ENCODE measurements at places on chromosomes 6 and 20.

DNA sequence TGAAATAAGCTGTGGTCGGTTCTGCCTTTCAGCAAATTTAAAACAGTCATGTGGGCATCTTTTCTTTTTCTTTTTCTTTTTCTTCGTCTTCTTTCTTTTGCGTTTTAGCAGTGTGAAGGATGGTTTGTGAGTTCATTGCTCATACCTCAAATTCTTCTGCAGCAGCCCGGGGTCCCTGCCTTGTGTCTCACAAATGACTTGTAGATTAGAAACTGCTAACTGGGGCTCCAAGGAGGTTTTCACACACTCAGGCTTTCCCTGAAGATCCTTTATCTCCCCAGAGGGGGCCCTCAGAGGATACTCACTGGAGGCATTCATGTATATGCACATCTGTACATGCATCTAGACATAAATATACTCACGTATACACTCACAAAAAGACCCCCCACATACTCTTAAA, 1.7 kb downstream of the SMOC2 start:
- no peak for DNase-seq

DNA sequence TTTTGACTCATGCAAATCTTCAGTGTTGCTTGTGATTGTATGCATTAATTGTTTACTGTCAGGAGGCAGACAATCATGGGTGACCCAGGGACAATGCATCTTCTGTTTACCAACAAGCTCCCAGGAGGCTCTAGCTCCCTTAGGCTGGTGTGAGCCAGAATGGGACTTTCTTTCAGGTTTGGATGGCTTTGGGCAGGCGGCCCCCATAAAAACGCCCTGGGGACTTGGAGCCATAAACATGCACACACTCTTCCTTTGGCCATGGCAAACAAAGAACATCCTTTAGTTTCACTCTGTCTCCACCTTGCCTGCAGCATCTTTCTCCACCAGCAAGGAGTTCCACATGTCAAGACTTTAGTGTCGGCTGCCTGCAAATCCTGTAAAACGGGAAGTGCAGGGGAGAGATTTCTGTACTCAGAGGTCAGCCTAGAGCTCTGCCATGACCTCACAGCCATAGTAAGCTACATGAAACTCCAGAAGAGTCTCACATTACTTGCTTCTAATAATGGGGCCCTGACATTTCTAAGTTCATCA, 127.6 kb downstream of the MAP3K7 start:
- no peak for DNase-seq

GRCh38 chr6:43185391-43185985, 3.5 kb downstream of the CUL9 start:
- no peak for DNase-seq

DNA sequence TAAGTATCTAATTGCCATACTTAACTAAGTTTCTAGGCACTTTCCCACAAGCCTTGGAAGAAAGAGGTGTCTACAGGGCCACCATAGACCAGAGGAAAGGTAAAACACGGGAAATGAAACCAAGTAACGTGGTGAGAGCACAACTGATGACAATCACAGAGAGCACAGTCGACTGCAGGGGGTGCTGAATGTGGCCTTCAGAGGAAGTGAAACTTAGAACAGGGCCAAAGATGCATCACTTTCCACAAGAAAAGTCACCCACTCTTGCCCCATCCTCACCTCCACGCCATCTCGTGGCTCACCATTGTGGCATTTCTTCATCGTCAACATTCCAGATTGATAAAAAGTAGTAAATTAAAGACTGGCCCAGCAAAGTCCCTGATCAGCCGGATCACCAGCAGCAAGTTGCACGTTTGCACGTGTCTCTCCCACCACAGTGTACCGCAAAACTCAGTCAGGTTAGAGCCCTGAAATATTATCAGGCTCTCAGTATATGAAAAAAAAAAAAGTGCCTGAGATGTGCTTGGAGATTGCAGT, 31.4 kb downstream of the HIVEP2 start:
- no peak for DNase-seq

- no peak for DNase-seq
Measured at GRCh38 chr6:148455225-148455624, 112.6 kb downstream of the SASH1 start.

DNA sequence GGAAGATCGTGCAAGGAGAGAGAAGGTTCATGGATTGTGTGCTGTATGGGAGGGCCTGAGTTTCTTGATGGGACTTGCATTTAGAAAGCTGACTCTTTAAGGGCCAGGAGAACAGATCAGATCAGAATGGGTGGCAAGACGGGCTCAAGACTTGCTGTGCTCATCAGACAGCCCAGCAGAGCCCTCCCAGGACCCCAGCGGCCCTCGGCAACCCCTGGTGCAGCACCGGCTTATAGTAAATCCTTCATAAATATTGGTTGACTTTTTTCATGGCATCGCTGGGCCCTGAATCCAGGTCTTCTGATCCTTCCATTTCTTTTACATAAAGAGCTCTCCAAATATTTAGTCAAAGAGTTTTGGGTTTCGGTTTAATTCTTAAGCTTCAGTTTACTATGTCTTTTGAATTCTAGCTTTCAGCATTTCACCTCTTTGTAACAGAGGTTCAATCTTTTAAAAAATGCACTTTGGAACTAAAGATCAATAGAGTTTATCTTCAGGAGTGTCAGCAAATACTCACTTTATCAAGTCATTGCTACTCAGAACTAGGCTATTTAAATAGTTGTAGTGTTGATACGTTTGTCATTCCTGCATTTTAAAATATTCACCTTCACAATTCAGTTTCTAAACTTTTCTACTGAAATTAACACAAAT, 205.6 kb downstream of the ZDHHC14 start:
- DNase-seq = no peak

DNA sequence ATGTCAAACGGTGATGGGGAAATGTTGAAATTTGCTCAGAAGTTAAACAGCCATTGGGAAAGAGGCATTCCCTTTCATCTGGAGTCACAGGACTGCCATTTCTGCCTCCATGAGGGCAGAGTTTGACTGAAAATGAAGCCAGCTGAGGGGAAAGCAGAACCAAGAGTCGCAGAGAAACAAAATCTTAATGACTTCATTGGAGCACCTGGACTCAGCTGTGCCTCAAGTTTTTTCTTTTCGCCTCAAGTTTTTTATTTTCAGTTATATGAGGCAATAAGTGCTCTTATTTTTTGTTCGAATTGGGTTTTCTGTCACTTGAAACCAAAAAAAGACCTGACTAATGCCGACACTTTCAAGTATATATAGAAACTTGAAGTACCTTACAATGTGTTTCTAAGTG, 161.3 kb downstream of the PKHD1 start:
- no peak for DNase-seq

GRCh38 chr20:15965165-15965564, 608.1 kb downstream of the KIF16B start:
- no peak for DNase-seq

DNA sequence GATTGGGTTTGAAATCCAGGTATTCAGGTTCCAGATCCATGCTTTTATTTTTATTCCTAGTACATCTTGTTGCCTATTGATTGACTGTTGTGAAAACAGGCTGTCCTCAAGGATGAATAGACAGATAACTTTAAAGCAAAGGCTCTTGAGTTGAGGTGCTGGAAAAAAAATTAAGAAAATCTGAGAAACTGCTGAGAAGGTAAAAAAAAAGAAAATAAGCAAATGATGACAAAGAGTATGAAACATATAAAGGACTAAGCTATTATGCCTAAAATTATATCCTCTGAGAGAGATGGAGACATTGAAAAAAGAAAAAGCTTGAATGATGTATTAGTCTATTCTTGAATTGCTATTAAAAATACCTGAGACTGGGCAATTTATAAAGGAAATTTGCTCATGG, 392.3 kb upstream of the RGS17 start:
- DNase-seq = no peak

DNA sequence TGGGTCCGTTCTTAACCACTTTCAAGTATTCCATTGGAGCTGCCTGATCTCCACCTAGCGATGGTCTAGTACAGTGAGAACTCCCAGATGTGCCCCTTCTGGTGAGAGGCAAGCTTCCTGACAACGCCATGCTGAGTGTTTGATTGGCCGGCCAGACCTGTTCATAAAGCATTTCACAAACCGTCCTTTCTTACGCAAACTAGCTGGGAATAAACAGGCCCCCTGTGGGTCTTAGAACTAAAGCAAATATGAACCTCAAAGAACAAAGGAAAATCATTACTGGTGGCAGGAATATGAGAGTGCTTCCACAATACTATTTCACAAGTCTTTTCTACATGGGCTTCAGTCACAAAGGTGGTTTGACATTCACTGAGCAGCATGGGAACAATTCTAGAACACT, 15.6 kb upstream of the GCNT2 start:
- DNase-seq = no peak

- no peak for DNase-seq
Measured at GRCh38 chr20:10313215-10313614, 94.6 kb downstream of the SNAP25 start.

- no peak for DNase-seq
Measured at GRCh38 chr6:113351173-113351834, 505.8 kb upstream of the MARCKS start.

- DNase-seq = no peak
Measured at GRCh38 chr6:113707194-113707593, 150.0 kb upstream of the MARCKS start.

GRCh38 chr20:44419131-44419844, 56.4 kb upstream of the TTPAL start:
- no peak for DNase-seq

DNA sequence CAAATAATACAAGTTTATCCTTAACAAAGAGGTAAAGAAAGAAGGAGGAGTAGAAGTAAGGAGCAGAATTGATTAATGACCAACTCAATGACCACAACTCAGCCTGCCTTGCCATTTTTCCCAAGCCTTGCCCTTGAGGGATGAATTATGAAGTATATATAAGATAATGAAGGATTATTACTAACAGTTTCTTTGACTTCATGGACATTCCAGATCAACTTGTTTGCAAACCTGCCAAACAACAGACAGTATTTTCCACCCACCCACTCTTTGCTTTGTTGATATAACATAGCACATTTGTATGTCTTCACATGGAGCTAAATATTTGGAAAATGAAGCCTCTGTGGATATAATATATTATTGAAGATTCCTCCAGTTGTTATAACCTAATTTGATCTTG, 9.9 kb upstream of the C6orf141 start:
- no peak for DNase-seq

DNA sequence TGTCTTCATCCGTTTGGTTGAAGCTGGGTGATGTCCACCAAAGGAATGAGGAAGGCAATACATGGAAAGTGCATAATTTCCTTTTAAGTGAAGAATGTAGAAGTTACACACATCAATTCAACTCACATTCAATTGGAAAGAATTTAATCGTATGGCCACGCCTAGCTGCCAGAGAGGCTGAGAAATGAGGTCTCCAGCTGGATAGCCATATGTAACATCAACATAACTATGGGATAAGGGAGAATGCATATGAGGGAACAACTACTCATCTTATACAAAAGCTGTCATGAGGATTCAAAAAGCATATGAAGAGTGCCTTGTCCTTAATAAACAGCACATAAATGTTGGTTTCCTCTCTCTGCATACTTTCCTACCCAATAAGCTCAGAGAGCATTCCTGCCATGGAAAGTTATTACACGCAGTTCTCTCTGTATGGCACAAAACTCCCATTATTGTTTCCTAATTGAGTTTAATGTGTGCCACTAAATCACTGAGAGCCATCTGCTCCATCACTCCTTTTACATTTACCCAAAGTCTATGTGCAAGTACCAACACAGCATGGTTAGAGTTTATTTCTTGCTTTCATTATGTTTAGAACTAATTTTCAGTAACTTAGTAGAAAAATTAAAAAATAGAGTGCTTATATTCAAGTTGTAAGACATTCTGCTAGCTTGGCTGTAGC, 21.4 kb upstream of the TFAP2D start:
- DNase-seq = no peak

DNA sequence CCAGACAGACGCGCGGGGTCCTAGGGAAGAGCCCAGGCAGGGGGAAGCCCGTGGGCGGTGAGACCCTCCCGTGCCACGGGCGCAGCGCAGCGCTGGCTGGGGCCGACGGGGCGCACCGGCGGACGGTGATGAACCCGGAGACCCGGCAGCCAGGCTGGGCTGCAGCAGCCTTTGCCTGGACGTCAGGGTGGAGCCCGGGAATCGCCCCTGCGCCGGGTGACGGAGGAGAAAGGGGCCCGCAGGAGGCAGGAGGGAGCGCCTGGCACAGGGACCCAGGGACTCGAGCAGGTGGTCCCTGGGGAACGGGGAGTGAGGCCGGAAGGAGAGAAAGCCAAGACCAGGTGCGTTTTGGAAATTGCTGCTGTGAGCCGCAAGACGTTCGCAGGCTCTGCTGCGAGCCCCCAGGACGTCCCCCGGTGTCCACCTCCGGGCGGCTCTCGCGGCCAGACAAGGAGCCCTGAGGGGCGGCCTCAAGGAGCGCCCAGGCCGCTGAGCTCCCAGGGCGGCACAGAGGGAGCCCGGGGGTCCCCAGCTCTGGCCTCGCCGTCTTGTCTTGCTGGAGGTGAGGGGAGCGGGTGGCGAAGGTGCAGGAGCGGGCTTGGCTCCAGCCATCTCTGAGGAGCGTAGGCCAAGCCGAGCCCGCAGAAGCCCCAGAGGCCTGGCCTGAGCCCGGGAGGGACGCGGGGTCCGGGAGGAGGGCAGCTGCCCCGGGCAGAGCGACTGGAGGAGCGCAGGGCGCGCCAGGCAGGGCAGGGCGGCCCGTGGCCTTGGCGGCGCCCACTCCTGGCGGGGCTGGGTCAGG, 191.2 kb upstream of the PDE10A start:
- no peak for DNase-seq

- DNase-seq = no peak
Measured at GRCh38 chr6:166905505-166906134, 50.7 kb downstream of the RNASET2 start.

GRCh38 chr6:99604166-99605073, 2.2 kb upstream of the PRDM13 start:
- no peak for DNase-seq

Data from right forelimb (tissue), 1 donor.